Testis (tissue), 5 donors: ENCODE measurements at places on chromosomes 1 and 21.

DNA sequence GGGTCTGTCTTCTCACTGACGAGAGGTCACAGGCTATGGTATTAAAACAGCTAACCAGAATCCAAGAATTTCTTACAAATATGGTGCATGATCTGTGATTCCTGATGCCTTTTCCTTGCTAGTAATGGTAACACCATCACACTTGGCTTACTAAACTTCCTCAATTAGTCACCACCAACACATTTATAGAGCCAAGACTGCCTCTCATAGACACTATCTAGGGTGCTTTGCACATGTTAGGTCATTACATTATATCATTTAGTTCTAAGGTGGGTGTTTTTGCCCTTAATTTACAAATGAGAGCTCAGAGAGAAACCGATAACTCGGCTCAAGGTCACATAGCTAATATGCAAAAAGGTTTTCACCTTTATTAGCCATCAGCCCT, 8.7 kb downstream of the KIF21B start:
- DNase-seq: no peak

DNA sequence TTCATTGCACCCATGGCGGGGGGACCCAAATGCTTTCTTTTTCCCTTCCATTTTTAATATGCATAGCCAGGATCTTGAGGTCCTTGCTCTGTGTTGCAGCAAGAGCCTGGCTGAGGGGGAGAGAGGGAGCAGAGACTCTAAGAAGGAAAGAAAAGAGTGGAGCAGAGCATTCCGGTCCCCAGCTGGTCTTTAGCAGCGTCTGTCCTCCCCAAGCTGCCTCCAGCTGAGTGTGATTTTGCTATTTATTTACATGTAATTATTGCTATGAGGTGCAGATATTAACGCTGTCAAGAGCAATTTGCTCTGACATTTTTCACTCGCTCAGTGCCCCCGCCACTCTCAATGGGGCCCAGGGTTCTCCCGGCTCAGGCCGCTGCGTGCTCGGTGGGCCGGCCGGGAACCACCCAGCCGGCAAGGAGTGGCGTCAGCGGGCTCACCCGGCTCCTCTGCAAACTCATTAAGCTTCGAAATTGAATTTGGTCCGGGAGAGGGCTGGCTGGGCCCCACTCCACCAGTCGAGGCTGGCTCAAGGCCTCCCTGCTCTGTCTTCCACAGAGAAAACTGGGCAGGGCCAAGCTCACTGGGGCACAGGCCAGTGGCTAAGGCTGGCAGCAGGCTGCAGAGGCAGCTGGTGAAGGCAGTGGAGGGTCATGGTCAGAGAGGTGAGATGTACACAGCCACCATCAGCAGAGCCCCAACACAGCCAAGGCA, 93.2 kb downstream of the PAX7 start:
- no peak for DNase-seq

GRCh38 chr21:46023555-46023954, 42.0 kb downstream of the COL6A1 start:
- DNase-seq: no peak

GRCh38 chr1:20375563-20375962, 84.9 kb downstream of the VWA5B1 start:
- no peak for DNase-seq

DNA sequence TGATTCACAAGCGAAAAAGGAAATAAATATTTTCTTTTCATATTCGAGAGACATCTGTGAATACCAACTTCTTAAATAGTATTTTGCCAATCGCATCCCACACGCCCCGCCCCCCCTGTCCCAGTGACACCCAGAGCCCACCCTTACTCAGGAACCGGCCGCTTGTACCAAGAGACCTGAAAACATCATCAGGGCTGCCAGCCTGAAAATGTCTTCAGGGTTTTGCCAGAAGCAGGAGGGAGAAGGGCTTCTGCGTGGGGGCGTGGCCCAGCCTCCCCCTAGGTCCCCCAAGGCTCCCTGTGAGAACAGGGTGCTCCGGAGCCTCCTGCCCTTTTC, 126.4 kb downstream of the PRDM16 start:
- DNase-seq: no peak

- no peak for DNase-seq
Measured at GRCh38 chr1:151809985-151810556, 4.9 kb upstream of the LINGO4 start.

DNA sequence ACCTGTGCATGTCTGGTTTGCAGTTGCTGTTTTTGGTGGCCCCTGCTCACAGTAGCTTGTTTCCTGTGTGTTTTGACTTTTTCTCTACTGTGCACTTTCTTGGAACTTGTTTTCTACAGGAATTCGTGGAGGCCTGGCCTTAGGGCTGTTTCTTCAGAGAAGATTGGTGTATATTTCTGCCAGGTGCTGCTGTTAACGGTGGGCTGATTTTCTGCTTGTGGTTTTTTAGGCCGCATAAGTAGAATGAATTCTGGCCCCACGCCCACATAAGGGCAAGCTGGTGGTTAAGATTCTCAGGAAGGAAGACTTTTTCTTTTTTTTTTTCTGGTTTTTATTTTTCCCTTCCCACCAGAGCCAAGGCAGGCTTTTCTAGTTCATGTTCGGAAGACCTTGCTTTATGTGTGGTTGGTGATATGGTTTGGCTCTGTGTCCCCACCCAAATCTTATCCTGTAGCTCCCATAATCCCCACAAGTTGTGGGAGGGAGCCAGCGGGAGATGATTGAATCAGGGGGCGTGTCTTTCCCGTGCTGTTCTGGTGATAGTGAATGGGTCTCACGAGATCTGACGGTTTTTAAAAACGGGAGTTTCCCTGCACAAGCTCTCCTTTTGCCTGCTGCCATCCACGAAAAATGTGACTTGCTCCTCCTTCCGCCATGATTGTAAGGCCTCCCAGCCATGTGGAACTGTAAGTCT, 71.5 kb upstream of the DISP3 start:
- no peak for DNase-seq

GRCh38 chr21:31142600-31142999, 104.3 kb upstream of the KRTAP19-8 start:
- no peak for DNase-seq

GRCh38 chr1:193569983-193570269, 383.5 kb upstream of the B3GALT2 start:
- no peak for DNase-seq

DNA sequence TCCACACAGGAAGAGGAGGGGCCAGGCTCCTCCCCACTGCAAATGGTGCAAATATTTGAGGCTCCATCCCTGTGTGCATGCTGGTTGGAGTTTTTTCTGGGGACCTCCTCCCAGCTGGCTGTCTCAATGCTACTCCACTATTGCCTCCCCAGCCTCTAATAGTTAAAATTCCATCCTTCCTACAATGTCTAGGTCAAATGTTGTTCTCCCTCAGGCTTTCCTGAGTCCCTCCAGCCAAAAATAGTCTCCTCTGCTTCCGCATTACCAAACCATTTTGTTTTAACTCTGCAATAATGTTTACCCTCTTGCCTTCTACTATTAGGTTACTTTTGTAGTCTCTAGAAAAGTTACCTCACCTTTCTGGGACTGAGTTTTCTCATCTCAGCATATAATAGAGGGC, 29.6 kb upstream of the FMO1 start:
- DNase-seq: no peak

DNA sequence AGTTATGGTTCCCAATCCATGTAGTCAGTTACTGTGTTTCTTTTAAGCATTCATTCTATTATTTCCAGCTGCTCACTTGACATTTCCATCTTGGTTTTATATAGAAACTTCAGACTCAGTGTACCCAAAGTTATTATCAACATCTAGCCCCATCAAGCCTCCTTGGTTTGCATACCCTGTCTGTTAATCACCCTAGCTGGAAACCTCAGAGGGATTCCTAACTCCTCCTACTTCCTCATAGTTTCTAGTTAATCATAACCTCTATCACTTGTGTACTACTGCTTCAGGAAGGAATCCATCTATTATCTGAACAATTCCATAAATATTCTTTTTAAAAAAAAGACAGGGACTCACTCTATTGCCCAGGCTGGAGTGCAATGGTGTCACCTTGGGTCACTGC, 293.3 kb downstream of the SDCCAG8 start:
- DNase-seq: no peak

DNA sequence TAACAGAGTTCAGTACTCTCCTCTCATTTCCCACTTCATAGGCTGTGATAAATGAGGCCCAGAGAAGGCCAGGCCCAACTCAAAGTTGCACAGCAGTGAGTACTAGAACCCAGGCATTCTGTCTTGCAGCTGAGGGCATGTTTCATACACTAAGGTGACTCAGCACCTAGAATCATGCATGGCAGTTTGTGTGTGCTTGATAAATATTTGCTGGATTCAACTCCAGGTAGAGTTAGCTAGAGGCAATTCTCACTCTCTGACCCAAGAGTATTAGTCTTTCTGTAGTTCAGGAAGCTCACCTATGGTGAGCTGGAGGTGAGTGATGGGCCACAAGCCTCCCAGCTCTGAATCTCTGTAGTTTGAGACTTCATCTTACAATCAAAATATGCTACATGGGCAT, 10.7 kb downstream of the NKAIN1 start:
- no peak for DNase-seq

DNA sequence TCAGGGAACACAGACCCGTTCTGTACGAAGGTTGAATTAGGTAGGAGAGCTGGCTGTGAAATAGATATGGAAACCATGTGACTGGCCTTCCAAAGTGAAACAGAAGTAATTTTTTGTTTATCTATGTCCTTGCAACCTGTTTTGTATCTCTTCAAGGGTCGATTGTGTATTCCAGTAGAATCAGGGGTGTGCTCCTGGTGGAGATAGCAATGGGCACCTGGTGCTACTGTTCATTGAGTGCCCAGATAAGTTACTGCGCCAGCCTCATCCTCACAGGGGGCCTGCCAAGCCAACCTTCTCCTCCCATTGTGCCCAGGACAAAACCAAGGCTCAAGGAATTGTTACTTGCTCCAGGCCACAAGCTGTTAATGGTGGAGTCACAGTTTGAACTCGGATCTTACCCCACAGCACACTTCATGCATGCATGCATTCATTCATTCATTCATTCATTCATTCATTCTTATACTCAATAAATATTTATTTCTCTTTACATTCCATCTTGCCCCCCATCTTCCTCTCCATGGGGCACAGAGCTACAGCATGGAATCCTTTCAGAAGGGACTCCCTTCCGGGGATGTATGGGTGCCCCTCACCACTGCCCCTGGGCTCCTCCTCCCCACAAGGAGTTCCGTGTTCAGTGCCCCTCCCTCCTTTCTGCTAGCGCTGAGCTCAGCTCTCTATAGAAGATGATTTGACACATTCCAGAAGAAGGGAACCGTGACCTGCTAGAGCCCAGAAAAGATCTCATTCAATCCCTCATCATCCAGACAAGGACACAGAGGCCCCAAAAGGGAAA, 24.0 kb downstream of the ADORA1 start:
- DNase-seq: peak; percentile 69

- no peak for DNase-seq
Measured at GRCh38 chr1:81517987-81518386, 282.7 kb upstream of the ADGRL2 start.

- DNase-seq: no peak
Measured at GRCh38 chr1:55466921-55467320, 251.8 kb upstream of the USP24 start.

DNA sequence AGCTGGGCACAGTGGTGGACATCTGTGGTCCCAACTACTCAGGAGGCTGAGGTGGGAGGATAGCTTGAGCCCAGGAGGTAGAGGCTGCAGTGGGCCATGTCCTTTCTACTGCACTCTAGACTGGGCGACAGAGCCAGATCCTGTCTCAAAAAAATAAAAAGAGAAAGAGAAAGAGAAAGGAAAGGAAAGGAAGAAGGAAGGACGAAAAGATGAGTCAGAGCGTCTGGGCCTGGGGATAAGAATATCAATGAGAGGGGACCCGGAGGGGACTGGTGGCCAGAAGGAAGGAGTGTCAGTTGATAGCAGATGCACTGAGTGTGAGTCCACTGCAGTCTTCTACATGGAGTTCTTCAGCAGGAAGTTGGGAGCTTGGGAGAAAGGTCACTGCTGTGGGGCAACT, 75.6 kb downstream of the SYT6 start:
- no peak for DNase-seq

GRCh38 chr1:26536521-26536920, 7.0 kb downstream of the RPS6KA1 start:
- no peak for DNase-seq

DNA sequence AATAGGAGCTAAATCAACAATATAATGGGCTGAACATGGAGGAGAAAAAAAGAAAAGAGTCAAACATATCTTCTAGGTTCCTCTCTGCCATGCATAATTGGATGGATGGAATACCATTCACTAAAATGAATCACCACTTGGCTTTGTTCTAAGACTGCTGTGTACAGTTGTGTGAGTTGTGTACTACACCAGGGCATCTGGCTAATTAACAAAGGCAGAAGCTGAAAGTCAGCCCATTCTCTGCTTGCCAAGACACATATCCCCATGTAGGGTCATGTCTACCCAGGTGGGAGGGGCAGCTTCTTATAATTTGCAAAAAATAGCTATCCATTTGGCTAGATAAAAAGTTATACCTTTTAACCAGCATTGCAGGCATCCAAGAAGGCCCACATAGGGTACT, 21.0 kb downstream of the JUN start:
- no peak for DNase-seq

GRCh38 chr1:212315907-212316306, 30.7 kb downstream of the PPP2R5A start:
- DNase-seq: no peak

GRCh38 chr1:111481387-111482221, 7.8 kb downstream of the C1orf162 start:
- peak; percentile 82 for DNase-seq

GRCh38 chr21:34093083-34093482, 19.7 kb downstream of the MRPS6 start:
- DNase-seq: no peak

DNA sequence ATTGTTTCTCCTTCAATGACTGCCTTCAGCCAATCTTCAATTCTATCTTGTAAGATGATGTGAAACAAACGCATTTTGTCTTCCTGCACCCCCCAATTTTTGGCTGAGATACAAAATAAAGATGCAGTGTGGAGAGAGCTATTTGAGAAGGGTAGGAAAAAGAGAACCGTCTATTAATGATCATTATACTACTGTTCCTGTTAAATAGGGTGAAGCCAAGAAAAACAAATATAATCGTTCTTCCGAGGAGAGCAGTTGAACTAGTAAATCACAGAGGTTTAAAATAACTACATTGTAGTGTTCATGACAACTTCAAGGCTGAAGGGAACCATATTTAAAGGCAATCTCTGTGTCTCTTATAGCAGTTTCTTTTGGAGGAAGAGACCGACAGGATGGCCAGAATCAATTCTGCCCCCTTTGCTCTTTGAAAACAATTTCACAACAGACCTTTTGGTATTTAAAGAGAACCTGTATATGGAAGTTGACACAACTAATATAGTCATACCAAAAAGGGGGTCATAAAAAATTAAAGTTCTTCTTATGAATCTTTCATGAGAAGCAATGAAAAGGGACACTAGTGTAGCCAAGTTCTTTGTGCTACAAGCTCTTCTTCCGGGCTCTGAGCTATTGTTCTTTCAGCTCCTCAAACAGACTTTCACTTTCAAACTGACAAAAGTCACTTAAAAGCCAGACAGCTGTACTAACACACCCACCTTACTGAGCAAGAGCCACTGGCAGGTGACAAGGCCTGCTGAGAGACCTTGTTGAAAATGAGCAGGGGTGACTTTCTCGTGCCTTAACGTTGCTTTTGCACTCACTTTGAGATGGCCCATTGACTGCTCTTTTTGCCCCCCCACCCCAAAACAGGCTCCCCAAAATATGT, 30.9 kb downstream of the PROX1 start:
- DNase-seq: no peak
